ENCODE measurements at places on chromosomes 7 and 10. TPM values are rescaled to one million over a fixed set of nuclear protein-coding genes. Genes with fewer than 3 reads are reported as not detected.

DNA sequence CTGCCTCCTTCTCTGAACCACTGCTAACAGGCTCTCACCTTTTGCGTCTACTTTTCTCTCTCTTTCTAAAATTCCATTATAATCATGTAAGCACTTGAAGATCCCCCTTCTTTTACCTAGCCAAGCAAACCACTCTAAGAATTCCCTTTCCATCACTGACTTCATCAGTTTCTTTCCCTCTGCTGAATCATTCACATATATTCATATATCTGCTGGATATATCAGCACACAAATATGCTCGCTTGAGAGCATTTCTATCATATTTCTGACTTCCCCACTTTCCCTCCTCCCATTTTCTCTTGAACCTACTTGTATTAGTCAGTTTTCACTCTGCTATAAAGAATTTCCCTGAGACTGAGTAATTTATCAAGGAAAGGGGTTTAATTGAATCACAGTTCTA is 84.2 kb upstream of the LRRN3 start:
- DNase-seq, result no peak

DNA sequence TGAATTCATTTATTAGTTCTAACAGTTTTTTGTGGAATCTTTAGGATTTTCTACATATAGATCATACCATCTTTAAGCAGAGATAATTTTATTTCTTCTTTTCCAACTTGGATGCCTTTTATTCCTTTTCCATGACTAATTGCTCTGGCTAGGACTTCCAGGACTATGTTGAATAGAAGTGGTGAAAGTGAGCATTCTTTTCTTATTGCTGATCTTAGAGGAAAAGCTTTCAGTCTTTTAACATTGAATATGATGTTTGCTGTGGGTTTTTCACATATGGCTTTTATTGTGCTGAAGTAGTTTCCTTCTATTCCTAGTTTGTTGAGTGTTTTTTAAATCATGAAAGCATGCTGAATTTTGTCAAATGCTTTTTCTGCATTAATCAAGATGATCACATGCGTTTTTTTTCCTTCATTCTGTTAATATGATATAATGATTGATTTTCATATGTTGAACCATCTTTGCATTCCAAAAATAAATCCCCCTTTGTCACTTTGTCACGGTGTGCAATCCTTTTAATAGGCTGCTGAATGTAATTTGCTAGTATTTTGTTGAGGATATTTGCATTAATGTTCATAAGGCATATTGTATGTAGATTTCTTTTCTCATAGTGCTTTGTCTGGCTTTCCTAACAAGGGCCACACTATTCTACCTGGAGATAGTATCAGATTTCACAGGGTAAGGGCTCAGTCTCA is 92.9 kb downstream of the ZNF467 start:
- DNase-seq, result no peak

DNA sequence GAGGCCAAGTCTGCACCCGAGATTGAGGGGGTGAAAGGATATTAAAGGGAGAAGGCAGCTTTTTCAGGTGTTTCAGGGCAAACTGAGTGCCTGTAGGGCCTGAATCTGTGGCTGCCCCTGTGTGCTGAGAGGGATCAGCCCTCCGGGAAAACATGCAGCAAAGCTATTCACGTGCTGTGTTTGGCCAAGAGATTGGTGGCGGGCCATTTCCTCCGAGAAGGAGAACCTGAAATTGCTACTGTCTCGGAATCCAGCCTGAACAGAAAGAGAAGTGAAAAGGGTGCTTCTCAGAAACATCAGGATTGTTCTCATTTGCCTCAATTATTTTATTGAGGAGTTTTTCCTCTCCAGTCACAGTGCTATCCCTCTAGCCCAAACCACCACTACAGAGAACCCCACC is 16.0 kb downstream of the GIMAP5 start:
- no peak for DNase-seq

GRCh38 chr7:34104992-34105391 is 199.7 kb downstream of the BMPER start:
- no peak for DNase-seq

- DNase-seq, result no peak
Observed at GRCh38 chr7:76372984-76373833, 14.4 kb upstream of the YWHAG start.

The BMPER gene
- total RNA-seq, result 2.1 TPM

The NANOS1 gene
- 3.9 TPM for total RNA-seq

The HOXA11 gene
- 23.2 TPM for total RNA-seq

Data from sigmoid colon (tissue), 7 donors.